ENCODE measurements at places on chromosomes 11 and 22.

DNA sequence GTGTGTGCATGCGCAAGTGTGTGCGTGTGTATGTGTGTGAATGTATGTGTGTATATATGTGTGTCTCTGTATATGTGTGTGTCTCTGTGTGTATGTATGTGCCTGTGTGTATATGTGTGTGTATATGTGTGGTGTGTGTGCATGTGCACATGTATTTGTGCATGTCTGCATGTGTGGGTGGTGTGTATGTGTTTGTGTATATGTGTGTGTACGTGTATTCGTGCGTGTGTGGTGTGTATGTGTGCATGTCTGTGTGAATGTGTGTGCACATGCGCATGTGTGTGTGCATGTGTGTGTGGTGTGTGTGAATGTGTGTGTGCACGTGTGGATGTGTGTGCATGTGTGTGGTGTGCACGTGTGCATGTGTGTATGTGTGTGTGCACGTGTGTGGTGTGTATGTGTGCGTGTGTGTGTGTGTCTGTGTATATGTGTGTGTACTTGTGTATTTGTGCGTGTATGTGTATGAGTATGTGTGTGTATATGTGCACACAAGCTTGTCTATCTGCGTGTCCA lies 71.4 kb downstream of the SCN3B start:
- DNase-seq: no peak

- no peak for DNase-seq
These were observed 72.4 kb upstream of the ISX start for GRCh38 chr22:34993548-34993947.

- no peak for DNase-seq
These were observed 669 bp downstream of the MICAL3 start for GRCh38 chr22:18023509-18024275.

GRCh38 chr11:90661233-90661632 lies 438.4 kb upstream of the CHORDC1 start:
- DNase-seq: no peak

- no peak for DNase-seq
These were observed 9.2 kb downstream of the SIPA1 start for GRCh38 chr11:65646958-65647701.

- DNase-seq: no peak
These were observed 451 bp downstream of the FHIP1B start for GRCh38 chr11:6233984-6234386.

GRCh38 chr11:70650075-70650909 lies 252.0 kb downstream of the CTTN start:
- DNase-seq: no peak

- DNase-seq: no peak
These were observed 15.0 kb upstream of the APOA1 start for GRCh38 chr11:116852261-116853031.

- no peak for DNase-seq
These were observed 39.9 kb upstream of the RAPSN start for GRCh38 chr11:47488674-47489394.

DNA sequence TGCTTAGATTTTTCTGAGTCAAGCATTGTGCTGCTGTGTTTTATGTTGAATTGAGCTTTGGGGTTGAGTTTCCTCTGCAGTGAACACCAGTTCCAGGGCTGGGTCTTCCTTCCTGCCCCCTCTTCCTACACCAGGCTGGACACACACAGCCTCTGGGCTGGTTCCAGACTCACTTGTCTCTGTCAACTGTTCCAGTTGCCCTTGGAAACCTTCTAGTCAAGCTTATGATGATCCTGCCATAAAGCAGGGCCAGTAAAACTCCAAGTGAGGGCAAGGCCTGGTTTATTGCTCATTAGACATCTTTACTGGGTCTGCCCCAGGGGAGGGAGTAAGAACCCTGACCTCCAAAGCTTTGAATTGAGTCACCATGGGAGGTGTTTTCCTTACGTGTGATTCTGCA lies 61.1 kb downstream of the KIAA1671 start:
- no peak for DNase-seq

- no peak for DNase-seq
These were observed 50.1 kb downstream of the FBLN1 start for GRCh38 chr22:45552580-45553350.

- DNase-seq: no peak
These were observed 36.8 kb downstream of the WNT11 start for GRCh38 chr11:76169473-76169896.

- DNase-seq: no peak
These were observed 19.4 kb downstream of the APLP2 start for GRCh38 chr11:130088919-130089673.

DNA sequence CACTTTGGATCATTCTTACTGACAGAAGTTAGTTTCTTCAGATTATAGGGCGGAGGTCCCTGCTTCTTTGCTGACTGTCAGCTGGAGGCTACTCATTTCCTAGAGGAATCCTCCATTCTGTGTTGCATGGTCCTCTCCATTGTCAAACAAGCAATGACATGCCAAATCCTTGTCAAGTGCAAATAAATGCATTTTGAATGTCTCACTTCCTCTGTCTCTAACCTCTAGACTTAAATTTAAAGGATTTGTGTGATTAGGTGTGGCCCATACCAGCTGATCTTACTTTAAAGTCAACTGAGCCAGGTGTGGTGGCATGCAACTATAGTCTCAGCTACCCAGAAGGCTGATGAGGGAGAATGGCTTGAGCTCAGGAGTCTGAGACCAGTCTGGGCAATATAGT lies 458.4 kb upstream of the CCDC179 start:
- no peak for DNase-seq

DNA sequence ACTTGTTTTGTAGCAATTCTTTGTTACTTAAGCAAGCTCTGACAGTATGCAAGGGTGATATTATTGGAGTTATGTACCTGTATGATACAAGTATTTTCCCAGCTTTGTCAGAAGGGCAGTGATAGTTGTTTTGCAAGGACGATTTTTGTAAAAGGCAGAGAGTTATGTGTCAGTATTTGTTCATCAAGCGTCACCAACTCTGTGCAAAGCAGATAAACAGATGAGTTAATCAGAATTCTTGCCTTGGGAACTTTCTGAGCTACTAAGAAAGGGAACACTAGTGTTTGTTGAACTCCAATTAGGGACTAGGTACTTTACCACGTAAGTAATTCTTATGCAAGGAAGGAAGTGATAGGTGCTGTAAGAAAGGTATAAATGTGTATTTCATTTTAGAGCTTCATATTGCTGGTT lies 1.4 kb downstream of the USP47 start:
- DNase-seq: no peak

DNA sequence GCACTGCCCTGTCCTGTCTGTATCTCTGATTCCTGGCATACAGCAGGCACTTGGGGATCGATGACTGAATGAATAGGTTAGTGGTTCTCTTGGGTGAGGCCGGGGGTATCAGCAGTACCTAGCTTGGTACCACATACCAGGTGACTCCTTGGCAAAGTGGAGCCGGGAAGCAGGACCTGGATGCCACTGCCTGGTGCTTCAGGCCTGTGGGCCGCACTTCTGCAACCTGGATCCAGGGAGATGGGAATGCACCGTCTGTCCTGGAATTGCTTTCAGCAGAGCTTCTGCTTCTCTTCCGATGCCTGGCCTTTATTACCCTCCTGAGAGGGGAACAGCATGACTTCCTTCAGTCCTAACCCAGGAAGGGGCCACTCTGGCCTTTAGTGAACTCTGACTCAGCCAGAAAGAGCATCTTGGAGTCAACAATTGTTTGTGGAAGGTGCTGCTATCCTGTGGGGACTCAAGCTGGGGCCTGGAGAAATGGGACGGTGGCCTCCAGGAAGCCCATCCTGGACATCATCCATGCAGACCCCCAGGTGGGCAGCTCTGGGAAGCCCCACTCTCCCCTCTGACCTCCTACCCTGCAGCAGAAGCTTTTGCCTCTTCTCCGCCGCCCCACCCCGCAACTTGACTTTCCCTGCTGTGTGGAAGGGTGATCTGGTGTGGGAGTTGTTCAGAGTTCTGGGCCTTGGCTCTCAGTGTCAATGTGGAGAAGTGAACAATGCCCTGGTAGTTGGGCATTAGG lies 5.1 kb downstream of the CD82 start:
- no peak for DNase-seq

- DNase-seq: no peak
These were observed 186.7 kb downstream of the LUZP2 start for GRCh38 chr11:24683583-24683982.

GRCh38 chr11:46114378-46114777 lies 6.9 kb downstream of the PHF21A start:
- DNase-seq: no peak

- no peak for DNase-seq
These were observed 15.2 kb downstream of the DHCR7 start for GRCh38 chr11:71432761-71433647.

DNA sequence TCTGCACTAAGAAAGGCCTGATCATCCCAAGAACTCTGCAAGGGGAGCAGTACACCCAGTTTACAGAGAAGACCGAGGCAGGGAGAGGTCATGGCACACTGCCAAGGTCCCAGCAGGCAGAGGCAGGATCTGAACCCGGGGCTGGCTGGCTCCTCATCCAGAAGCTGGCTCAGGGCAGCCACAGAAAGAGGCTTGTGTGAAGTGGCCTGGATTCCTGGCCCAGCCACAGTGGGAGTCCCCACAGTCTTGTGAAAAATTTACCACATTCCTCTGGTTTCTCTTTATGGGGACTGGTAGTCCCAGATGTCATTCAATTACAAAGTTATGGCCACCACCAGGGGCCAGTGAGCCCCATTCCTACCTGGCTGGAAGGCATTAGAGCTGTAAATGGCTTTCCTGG lies 440.5 kb downstream of the MIAT start:
- DNase-seq: no peak

DNA sequence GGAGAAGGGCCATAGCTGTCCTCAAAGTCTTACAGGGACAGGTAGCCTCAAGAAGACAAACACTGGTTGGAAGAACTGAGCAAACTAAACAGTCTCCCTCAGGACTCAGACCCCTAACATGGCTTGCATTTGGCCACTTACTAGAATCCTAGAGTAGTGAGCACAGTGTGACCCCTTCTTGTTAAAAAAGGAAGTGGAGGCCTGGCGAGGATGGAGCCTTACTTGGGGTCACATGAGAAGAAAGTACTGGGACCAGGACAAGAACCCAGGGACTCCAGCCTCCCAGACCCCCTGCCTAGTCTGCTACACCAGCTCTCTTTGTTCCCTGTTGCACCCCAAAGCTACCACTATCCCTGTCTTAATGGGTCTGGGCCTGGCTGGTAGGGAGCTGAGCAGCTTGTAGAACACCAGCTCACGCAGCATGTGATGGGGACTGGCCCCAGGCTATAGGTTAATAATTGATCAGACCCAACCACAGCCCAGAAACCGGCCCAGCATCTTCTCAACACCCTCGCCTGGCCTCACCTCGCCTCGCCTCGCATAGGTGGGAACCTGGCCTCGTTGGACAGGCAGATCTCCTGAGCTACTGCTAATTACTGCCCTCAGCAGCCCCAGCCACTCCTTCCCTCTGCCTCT lies 17.6 kb downstream of the DGAT2 start:
- DNase-seq: no peak

DNA sequence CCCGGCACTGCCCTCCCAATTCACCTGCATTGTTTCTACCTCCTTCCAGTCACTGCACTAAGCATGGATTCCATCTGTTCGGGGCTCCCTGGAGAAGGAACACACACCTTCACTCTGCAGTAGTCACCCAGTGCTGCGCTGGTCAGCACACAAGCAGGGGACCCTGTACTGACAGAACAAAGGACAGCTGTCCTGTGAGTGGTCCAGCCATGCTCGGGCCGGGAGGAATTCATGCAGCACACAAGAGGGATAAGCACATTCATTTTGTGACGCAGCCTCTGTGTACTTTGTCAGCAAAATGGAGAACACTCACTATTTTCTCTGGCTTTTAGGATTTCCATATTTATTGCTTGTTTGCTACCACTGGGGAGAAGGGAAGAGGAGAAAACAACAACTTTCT lies 167.3 kb downstream of the NTM start:
- no peak for DNase-seq

GRCh38 chr11:10349806-10350205 lies 44.9 kb downstream of the ADM start:
- DNase-seq: no peak

DNA sequence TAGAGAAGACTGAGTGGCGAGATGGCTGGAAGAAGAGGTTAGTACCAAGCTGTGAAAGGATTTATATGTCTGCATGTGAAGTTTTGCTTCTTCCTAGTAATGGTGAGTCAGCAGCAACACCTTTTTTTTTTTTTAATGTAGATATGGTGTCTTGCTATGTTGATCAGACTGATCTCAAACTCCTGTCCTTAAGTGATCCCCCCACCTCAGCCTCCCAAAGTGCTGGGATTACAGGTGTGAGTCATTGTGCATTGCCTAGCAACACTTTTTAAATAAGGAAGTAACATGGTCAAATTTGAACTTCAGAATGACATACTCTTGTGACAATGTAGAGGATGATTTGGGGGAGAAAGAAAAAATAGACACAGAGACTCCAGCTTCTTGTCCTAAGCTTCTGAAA lies 6.5 kb upstream of the CSTPP1 start:
- no peak for DNase-seq

- DNase-seq: no peak
These were observed 63.4 kb downstream of the RCN1 start for GRCh38 chr11:32154275-32154674.

GRCh38 chr11:1918436-1919315 lies 827 bp upstream of the TNNT3 start:
- no peak for DNase-seq

DNA sequence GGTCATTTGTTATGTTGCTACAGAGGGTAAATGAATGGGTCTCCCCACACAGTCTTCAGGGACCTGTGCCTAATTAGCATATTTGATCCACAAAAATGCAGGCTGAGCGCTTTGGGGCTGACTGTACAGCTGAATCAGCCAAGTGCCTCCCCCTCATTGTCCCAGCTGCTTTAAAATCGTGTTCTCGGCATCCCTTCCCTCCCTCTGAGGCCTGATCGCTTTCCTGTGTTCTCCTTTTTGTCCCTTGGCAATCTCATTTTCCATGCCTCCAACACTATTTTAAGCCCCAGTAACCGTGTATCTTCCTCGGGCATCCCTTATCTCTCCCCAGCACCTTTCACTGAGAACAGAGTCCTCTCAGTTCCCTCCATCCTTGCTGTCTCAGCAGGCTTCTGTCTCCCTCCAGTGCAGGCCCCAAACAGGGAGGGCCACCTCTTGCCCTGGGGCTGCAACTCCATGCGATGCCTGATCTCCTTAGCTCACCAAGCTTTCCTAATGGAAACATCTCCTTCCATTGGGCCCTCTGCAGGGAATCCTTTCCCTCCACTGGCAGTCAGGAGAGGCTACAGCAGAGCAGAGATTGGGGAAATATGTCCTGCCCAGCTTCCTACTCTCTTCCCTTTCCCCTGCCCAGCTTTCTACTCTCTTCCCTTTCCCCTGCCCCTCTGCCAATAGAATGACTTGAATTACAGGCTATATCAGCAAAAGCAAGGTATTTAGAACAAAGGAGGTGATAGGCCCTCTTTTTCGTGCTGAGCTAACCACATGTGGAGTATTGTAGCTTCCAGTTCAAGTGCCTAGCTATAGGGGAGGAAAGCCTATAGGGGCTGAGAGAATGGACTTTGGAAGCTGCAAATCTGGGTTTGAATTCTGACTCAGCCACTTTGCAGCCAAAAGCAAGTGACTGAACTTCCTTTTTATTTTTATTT lies 13.8 kb downstream of the UQCR10 start:
- no peak for DNase-seq

GRCh38 chr11:5684036-5684645 lies 733 bp downstream of the TRIM5 start:
- DNase-seq: no peak

Measured in stimulated activated CD8-positive, alpha-beta memory T cell treated with anti-CD3 and anti-CD28 coated beads, Interleukin-15, amount 100 ng/mL, for 1 hour (primary cell).